Suprapubic skin (tissue), 4 donors: ENCODE measurements at places on chromosomes 7 and 10.
A peak's percentile ranks its signal among the peaks of the same experiment; 100 is the strongest.

- no peak for DNase-seq
Measured at GRCh38 chr10:73876157-73876556, 1.8 kb upstream of the CAMK2G start.

GRCh38 chr7:127844165-127844564, 187.1 kb downstream of the LRRC4 start:
- no peak for DNase-seq

DNA sequence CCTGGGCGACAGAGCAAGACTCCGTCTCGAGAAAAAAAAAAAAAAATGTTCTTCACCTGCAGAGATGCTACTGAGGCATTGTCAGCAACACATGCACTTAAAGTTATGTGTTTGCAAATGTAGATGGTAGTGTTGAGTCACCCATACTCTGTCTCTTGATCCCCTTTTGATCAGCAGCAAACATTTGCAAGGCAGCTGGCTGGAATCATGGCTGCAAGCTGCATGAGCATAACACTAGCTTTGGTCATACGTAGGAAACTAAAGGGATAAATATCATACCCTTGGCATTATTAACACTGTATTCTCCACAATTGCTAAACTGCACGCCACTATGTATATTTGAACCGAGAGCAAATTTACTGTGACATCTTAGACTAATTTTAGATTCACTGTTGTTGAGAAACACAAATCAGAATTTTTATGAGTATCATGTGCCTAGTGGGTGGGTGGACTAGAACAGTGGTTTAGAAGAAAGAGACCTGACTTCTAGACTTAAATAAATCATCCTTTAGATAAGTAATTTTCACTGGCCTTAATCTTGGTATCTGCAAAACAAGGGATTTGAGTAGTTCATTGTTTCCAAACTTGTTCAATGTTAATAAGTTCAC, 229.3 kb upstream of the MEOX2 start:
- DNase-seq: no peak

- DNase-seq: no peak
Measured at GRCh38 chr7:35256256-35257175, 2.6 kb upstream of the TBX20 start.

DNA sequence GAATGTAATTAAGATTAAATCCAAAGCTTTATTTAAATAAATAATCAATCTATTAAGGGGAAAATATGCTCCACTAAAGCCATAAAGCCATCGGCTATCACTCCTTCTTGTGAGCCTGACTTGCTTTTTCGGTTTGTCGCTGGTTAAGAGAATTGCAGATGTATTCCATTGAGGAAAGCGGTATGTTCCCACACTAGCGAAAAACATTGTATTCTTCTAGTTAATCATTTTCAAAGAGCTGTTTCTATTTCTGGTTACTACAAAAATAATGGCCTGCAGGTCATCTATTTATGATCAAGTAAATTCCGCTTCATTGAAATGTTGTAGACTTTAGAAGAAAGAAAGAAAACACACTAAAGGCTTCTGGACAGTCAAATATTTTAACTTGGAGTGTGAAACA, 173.4 kb downstream of the CACNB2 start:
- no peak for DNase-seq

DNA sequence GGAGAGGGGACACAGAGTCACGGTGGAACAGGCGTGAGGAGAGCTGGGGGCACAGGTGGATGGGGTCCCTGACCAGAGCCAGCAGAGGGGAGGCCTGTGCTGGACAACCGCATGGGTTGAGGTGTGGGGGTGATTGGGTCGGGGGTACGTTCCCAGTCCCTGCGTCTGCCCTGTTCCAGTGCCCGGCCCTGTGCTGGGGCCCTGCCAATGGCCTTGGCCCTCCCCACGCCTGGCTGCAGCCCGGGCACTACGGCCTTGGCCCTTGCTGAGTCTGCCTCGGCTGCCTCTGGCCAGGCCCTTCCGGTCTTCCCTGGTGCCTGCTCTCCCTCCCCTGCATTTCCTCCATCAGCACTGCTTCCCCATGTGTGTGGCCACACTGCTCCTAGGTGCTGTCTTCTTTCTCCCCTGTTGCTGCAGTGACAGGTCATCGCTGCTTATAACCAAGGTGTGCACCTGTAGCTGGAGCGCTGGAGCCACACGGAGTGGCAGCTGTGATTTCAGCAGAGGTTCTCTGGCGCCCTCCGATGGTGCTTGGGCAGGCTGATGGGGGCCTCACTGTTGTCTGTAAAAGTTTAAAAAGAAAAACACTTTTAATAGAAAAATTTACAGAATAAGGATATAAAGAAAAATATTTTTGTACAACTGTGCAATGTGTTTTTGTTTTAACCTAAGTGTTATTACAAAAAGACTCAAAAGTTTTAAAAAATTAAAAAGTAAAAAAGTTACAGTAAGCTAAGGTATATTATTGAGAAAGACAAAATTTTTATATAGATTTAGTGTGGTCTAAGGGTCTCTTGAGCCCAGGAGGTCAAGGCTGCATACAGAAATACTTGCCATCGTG, 45.2 kb upstream of the BHLHA15 start:
- DNase-seq: no peak

- DNase-seq: no peak
Measured at GRCh38 chr7:144038887-144039286, 9.9 kb upstream of the OR2A5 start.

GRCh38 chr10:75303045-75303777, 67.5 kb upstream of the COMTD1 start:
- DNase-seq: no peak

GRCh38 chr10:18659819-18660535, 746 bp downstream of the ARL5B start:
- DNase-seq: no peak

- no peak for DNase-seq
Measured at GRCh38 chr10:34786464-34786863, 28.6 kb downstream of the PARD3 start.

DNA sequence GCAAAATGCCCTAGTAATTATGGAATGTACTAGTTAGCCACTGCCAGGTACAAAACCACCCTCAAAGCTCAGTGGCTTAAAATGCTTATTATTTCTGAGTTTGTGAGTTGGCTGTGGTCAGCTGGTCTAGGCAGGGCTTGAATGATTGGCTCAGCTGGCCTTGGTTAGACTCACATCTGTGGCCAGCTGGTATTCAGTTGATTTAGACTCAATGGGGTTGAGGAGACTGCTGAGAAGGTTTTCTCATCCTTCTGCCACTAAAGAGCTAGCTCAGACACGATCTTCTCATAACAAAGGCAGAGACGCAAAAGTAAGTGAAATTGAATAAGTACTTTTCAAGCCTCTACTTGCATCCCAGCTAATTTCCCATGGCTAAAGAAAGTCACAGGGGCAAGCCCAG, 57.1 kb upstream of the CYP2C18 start:
- no peak for DNase-seq

- no peak for DNase-seq
Measured at GRCh38 chr10:78210548-78210947, 176.9 kb downstream of the RPS24 start.

GRCh38 chr7:12967322-12967721, 279.9 kb downstream of the ARL4A start:
- no peak for DNase-seq

GRCh38 chr10:61486738-61487396, 33.7 kb upstream of the TMEM26 start:
- DNase-seq: no peak

DNA sequence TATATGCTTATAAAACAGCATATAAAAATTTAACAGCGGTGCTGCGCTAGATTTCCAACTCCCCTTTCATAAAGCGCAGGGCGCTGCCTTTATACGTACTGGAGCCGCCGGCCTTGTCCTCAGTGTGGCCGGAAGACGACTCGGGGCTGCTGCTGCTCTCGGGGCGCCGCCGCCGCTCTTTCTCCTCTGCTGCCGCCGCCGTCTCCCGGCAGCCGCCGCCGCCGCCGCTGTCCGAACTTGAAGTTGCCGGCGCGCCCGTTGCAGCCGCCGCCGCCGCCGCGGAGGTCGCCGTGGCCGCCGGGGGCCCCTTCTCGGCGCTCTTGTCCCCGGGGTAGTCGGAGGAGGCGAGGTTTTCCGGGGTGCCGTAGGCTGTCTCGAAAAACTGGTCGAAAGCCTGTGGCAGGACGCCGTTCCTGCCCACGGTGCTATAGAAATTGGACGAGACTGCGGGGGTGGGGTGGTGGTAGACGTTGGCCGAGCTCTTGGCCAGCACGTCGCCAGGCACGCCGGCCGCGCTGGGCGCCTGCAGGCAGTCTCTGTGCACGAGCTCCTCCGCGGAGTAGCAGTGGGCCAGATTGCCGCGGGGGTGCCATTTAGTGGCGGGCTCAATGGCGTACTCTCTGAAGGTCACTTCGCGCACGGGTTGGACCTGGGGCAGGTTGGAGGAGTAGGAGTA, 557 bp downstream of the HOXA11 start:
- peak; percentile 78 for DNase-seq

DNA sequence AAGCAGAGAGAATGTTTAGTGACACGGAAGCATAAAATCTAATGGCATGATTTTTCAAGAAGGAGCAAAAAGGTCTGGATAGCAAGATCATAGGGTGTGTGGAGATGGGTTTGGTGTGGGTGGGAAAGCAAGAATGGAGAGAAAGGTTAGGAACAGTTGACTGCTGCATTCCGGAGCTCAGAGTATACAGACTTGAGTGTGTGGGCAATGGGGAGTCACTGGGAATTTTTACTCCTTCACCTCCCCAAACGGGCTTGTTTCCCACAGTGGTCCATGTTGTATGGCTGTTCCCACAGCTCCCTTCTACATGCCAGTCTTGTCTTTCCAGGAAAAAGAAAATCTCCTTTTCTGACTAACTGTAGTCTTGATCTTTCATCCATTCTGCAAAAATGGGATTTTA, 122.1 kb downstream of the CDK6 start:
- no peak for DNase-seq

- DNase-seq: no peak
Measured at GRCh38 chr10:71494980-71495381, 98.3 kb downstream of the CDH23 start.

- DNase-seq: no peak
Measured at GRCh38 chr7:152937282-152937681, 177.7 kb downstream of the ACTR3B start.

DNA sequence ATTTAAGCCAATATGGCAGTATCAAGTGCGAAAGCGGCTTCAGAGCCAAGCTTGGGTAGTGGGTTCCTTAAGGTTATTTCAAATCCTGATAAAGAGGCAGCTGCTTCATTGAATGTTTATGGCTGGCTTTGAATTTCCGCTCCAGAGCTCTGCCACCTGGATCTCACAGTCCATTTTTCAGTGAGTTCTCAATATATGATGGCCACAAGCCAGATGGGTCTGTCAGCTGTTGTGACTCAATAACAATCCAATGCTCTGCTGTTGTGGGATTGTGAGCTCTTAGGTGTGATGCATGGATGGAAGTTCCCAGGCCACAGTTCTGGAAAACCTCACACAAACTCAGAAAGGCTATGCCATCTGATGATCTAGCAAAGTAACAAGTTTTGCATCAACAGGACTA, 743.8 kb upstream of the LRRN3 start:
- no peak for DNase-seq

- no peak for DNase-seq
Measured at GRCh38 chr10:72948762-72949161, 5.8 kb downstream of the PLA2G12B start.

DNA sequence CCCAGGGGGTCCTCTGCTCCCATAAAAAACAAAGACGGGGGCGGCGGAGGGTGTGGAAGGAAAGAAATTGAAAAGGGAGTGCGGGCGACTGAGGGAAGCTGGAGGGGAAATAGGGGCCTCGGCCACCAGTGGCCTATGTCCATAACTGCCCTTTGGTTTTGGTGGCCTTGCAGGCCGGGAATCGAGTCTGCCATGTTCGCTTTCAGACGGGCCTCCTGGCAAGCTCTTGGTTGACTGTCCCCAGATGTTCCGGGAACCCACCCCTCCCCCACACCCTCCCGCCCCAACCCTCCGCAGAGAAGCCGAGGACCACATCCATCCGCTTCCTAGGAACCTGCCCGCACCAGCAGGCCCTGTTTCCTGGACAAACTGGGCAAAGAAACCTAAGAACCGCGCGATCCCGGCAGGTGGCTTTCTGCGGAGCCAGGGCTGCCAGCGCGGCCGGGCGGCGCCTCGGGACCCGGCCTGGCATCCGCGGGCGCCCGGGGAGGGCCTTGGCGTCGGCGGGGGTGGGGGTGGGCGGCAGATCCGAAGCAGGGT, 20.0 kb upstream of the GATA3 start:
- DNase-seq: no peak

GRCh38 chr10:30784897-30785605, 155.5 kb upstream of the LYZL2 start:
- peak; percentile 85 for DNase-seq

GRCh38 chr10:102652170-102652916, 8.1 kb downstream of the TRIM8 start:
- DNase-seq: no peak

- DNase-seq: no peak
Measured at GRCh38 chr10:34520084-34520483, 295.0 kb downstream of the PARD3 start.

DNA sequence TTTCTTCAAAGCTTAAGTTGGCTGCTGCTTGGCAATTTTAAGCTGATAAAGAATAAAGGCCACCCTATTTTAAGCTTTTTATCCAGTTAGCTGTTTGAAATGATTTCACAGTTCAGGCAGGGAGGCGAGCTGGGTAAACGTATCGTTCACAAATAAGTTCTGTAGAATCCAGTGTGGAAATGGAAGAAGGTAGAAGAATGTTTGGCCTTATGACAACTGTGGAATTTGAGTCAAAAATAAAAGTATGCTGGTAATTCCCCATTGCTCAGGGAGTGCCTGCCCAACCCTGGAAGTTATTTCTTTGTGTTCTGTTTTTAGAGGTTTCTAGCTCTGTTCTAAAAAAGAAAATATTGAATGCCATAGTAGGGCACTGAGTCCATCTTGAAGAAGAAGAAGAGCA, 113.1 kb downstream of the ARL4A start:
- DNase-seq: no peak

DNA sequence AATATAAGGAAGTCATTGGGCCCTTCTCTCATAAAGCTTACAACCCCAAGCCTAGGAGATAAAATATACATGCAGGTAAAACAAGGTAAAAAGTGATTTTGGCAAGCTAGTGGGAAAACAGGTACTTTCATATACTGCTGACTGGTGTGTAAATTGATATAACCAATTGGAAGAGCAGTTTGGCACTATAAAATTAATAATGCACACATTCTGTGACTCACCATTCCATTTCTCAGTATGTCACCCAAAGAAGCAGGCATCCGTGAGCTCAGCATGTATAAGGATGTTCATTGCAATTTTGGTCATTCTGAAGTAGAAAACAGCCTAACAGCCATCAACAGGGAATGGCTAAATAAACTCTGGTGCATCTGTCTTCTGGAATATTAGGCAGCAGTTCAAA, 2.9 kb downstream of the MACROH2A2 start:
- DNase-seq: no peak

- DNase-seq: no peak
Measured at GRCh38 chr10:62019013-62019684, 117.7 kb downstream of the ARID5B start.

GRCh38 chr7:141189231-141189630, 115.4 kb downstream of the TMEM178B start:
- DNase-seq: no peak
